ENCODE measurements at places on chromosomes 6 and 20.
A peak's percentile ranks its signal among the peaks of the same experiment; 100 is the strongest.

DNA sequence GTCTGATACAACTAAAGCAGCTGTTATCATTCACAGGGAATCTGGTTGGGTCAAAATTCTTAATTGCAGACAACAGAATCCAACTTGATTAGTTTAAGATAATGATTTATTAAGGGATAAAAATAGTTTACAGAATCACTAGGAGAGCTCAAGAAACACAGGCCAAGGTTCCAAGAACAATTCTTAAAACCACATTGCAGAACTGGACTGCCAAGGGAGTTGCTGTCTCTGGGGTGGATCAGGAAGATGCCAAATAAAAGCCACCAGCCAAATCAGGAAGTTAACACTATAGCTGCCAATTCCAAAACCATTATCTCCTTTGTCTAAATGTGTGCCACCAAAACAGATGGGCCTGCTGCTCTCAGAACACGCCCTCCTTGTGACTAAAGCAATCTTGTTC lies 53.7 kb downstream of the NUDT3 start:
- no peak for DNase-seq

DNA sequence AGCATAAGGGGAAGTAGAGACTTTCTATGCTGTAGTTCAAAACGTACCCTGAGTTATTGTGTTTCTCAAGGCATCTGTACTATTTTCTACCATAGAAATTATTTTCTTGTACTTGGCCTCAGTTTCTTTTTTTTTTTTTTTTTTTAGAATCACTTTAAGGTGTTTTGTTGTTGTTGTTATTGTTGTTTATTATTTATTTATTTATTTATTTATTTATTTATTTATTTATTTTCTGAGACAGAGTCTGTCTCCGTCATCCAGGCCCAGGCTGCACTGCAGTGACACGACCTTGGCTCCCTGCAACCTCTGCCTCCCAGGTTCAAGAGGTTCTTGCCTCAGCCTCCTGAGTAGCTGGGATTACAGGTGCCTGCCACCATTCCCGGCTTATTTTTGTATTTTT lies 179.1 kb downstream of the GRIK2 start:
- no peak for DNase-seq

DNA sequence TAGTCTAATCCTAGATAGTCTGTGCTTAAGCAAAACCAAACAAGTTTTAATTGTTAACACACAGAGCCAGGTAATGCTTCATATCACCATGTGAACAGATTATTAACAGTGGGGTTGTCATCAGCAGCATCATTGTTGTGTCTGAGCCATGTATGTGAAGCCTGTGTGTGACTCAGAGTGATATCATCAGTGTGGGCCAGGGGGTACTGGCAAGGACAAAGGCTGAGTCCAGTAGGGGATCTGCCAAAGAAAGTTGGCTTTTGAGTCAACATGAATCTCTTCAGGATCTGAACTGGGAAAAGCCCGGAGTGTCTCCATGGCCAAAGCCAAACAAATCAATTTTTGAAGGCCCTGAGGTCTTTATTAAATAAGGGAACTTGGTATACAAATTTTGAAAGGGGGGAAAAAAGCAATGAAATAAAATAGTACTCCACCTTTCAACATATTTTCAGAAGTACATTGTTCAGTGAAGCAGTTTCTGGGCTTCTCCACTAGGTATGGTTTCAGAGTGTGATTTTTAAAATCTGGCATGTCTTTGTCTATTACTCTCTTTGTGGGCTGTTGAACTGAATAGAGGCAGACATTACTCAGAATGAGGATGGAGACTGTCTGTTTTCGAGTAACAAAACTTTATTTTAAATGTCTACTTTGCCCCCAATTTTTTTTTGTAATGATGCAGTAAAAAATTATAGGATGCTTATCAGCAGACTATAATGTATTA lies 444.2 kb upstream of the JAG1 start:
- no peak for DNase-seq

GRCh38 chr20:49935746-49936152 lies 448 bp upstream of the RNF114 start:
- DNase-seq = no peak

GRCh38 chr6:113299531-113299930 lies 557.6 kb upstream of the MARCKS start:
- DNase-seq = no peak

GRCh38 chr6:33865478-33866077 lies 61.8 kb upstream of the MLN start:
- peak; percentile 0 for DNase-seq
